ENCODE measurements at places on chromosomes 5 and 9. TPM values are rescaled to one million over a fixed set of nuclear protein-coding genes. Genes with fewer than 3 reads are reported as not detected.

- no peak for DNase-seq
Observed at GRCh38 chr5:168578006-168578405, 1.2 kb downstream of the PANK3 start.

DNA sequence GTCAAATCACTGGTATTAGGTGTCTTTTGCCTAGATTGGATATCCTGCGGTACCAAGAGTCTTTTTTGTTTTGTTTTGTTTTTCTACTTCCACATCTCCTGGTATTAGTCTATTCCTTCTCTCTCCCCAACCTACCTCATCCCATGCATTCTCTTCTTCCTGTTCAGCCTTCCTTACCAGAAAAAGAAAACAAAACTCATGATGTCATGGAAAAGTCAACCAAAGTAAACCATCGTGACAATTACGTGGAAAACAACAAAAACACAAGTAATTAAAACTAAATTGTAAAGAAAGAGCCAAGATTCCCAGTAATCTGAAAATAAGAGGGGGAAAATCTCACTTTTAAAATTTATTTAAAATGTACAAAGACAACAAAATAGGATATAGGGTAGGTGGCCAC is 38.3 kb downstream of the TMEM167A start:
- DNase-seq = no peak

DNA sequence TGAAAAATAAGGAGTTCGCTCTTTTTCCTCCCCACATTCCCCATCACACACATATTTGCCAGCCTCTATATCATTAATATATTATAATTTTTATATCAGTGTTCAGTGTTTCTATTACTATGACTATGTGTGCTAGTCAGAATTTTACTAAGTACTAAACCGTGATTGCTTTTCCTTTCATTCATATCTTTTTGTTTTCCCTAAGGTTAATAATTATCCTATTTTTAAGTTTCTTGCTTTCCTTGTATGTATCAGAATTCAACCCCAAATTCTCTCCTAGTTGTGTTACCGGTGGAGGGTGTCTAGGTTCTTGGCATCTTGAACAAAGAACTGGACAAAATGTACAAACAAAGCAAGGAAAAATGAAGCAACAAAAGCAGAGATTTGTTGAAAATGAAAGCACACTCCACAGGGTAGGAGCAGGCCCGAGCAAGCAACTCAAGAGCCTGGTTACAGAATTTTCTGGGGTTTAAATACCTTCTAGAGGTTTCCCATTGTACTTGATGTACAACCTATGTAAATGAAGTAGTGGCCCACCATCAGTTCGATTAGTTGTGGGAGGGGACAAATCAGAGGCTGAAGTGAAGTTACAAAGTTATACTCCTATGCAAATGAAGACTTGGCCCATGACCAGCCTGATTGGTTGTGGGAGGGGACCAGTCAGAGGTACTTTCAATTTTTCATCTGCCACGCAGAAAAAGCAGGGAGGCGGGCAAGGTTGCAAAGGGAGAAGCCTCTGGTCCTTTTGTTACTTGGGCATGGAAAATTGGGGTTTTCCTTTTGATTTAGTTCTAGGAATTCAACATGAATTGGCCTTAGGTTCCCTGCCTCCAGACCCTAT is 43.8 kb downstream of the KIAA1191 start:
- no peak for DNase-seq

DNA sequence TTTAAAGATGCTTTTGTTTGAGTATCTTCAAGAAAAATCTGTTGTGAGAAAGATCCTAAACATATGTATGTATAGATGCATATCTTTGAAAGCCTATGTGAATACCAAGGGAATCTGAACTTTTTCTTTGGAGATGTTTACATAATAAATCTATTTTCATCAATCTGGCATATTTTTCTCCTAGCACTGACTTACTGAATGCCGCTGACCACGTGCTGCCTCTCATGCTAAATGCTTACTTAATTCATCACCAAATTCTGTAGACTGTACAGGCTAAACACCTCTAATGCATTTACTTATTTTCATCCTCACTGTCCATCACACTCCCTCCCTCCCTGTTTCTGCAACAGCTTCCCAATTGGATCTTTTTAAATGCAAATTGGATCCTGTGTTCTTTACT is 566.2 kb upstream of the WWC1 start:
- DNase-seq = no peak

GRCh38 chr9:107345327-107345726 is 62.2 kb downstream of the RAD23B start:
- DNase-seq = no peak

PLAC8L1 gene
- not detected for total RNA-seq

CBY3 gene
- total RNA-seq = not detected

PPP3R2 gene
- 0.21 TPM for total RNA-seq

Measured in urinary bladder (tissue), 4 donors.